ENCODE measurements at places on chromosomes 6 and 20.
A peak's percentile ranks its signal among the peaks of the same experiment; 100 is the strongest.

DNA sequence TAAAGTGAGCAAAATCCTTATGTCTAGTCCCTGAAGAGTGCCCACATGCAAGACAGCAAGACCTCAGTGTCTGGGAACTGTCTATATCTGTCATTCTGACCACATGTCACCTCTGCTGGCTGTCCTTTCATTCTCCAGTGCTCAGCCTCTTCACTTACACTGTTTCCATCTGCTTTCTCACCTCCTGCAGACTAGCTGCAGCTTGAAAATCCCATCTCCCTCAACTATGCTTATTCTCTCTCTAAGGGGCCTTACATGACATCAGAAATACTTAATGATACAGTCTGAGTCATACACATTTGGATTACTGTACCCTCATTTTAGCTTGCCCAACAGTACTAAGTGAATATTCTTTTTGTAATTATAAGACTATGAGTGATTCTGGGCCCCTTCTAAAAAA, 587.8 kb downstream of the EPM2A start:
- DNase-seq, result no peak

- no peak for DNase-seq
These were observed 576.6 kb upstream of the FLRT3 start for GRCh38 chr20:14913896-14914620.

- no peak for DNase-seq
These were observed 478.2 kb downstream of the CD83 start for GRCh38 chr6:14595751-14596150.

DNA sequence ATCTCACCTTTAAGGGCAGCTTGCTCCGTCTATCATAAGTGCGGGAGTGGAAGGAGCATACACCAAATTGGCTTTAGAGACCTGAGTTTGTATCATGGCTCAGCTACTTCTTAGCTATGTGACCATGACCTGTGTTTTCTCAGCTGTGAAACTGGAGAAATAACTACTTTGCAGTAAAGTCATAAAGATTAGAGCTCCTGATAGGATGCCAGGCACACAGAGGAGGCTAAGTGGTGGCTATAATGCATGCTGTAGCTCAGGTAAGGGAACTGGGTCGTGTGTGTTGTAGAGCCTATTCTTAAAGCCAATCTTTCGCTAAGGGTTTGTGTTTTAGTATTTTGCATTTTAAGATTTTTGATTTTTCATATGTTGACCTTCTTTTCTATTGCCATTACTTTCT, 451.5 kb upstream of the MAN1A1 start:
- DNase-seq, result no peak

GRCh38 chr6:5736016-5736738, 270.5 kb downstream of the NRN1 start:
- DNase-seq, result no peak

GRCh38 chr6:160260367-160260766, 1.7 kb upstream of the SLC22A2 start:
- no peak for DNase-seq

- DNase-seq, result no peak
These were observed 72.7 kb downstream of the SOX4 start for GRCh38 chr6:21666201-21666691.

GRCh38 chr6:57216235-57217101, 5.6 kb downstream of the RAB23 start:
- no peak for DNase-seq

GRCh38 chr6:14472255-14472985, 354.8 kb downstream of the CD83 start:
- DNase-seq, result no peak

- DNase-seq, result no peak
These were observed 59.6 kb upstream of the ESR1 start for GRCh38 chr6:151747896-151748295.

GRCh38 chr6:6751619-6752023, 163.1 kb downstream of the LY86 start:
- DNase-seq, result no peak

DNA sequence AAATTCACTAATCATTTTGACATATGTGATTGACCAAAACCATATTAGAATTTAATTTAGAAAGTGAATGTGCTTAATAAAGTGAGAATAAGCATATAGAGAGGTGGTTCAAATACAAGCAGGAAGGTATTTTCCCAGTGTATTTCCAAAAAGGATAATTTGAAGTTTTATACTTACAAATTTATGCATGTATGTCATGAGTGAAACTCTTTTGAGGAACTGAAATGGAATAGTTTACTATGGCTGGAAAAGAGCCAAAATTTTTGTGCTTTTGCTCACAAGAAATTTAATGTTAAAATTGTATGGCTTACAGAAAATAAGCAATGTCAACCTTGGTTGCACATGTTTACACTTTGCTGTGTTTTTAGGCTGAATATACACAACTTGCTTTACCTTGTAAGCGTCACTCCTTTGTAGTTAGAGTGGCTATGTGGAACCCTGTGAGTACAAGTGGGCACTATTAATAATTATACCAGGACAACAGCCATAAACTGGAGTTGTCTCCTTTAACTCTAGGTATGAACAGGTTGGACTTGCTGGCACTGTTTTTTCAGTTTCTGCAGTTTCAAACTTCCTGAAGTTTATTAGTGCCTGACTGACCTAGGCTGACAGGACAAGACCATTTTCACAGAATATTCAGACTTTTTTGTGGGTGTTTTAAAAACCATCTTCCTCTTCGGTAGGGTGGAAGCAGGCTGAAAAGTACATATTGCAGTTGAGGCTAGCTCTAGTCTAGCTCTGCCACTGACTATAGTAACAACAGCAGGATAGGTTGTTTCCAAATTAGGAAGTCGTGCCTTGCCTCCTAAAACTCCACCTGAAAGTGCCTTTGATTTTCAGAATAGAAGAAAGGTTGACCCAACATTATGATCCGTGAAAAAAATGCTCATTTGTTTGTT, 6.0 kb downstream of the AFDN start:
- DNase-seq, result no peak

- DNase-seq, result no peak
These were observed 17.2 kb upstream of the DST start for GRCh38 chr6:56659721-56660380.

- no peak for DNase-seq
These were observed 48.8 kb downstream of the ZFP64 start for GRCh38 chr20:52142757-52143156.

GRCh38 chr20:34022151-34022838, 28.6 kb downstream of the RALY start:
- DNase-seq, result no peak

DNA sequence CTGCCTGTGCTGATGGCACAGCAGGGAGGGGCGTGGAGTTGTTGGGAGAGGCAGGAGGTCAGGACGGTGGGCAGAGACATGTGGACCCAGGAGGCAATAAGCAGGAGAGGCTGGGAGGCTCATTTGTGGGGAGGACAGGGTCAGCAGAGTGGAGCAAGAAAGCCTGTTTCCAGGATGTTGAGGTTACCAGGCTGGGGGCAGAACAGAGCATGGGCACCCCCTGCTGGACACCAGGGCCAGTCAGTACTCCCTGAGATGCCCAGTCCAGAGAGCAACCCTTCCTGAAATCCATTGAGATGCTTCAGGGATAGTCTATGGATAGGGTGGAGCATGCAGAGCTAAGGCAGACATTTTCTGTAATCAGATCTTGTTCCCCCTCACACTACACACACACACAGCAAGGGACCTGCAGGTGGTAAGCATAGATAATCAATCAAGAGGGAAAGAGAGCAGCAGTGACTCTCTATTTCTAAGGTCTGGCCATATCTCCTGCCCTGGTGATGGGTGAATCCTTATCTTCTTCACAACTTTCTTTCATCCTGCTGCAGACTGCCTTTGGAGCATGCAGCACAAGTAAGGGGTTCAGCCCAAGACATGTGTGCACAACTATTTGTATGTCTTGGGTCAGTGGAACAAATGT, 41.7 kb downstream of the MOCS1 start:
- DNase-seq, result no peak

GRCh38 chr6:150068720-150069648, at the start of gene ULBP3:
TSS of gene ULBP3 (minus strand) at chr6:150069121. CDS start at chr6:150069066, 55 bp downstream.
- DNase-seq, result peak; percentile 51

- no peak for DNase-seq
These were observed 84.9 kb upstream of the NAA20 start for GRCh38 chr20:19932170-19932667.

All from activated gamma-delta T cell treated with Interleukin-2 at 50 U/mL for 16 hours (primary cell).